Stimulated activated CD4-positive, alpha-beta T cell treated with anti-CD3 and anti-CD28 coated beads, TNF-alpha, amount 100 ng/mL, for 1 hour (primary cell): ENCODE measurements at places on chromosomes 16 and 17.

- DNase-seq: no peak
Observed at GRCh38 chr17:9974448-9975381, 69.6 kb upstream of the RCVRN start.

- DNase-seq: no peak
Observed at GRCh38 chr16:86505899-86506864, 4.1 kb upstream of the FOXF1 start.

- no peak for DNase-seq
Observed at GRCh38 chr17:58004060-58004459, 3.0 kb downstream of the SRSF1 start.

- DNase-seq: no peak
Observed at GRCh38 chr16:88384222-88385111, 1.7 kb downstream of the ZNF469 start.

DNA sequence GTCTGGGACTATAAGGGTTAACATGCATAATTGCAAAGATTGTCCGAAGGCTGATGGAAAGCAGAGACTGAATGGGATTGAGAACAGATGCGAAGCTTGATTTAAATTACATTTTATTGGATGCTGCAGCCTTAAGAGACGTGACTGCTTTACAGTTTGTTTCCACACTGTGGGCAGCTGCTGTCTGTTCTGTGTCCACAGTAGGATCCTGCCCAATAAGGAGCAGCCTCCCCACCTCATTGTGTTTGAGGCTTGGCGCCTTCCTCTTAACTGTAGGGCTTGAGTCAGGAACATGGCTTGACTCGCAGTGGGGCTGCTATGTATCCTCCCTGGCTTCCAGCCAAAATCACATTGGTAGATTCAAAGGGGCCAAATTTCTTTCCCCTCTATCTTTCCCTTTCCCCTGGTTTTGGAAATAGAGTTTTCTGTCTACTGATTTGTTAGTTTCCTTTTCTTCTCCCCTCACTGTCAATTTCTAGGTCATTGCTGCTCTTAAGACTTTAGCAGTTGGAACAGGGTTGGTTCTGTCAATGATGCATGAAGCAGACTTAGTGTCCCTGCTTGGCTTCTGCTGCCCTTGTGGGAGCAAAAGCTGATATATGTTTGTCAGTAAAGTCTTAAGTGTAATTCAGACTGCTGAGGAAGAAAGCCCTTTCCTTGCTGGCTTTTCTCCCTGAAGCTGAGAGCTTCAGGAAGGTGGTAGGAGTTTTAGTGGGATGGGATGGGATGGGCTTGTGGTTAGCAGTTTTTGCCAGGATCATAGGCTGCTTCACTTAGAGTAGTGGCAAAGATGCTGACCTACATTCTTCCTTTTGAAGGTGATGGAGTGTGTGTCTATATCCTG is 5.0 kb upstream of the RARA start:
- DNase-seq: no peak

DNA sequence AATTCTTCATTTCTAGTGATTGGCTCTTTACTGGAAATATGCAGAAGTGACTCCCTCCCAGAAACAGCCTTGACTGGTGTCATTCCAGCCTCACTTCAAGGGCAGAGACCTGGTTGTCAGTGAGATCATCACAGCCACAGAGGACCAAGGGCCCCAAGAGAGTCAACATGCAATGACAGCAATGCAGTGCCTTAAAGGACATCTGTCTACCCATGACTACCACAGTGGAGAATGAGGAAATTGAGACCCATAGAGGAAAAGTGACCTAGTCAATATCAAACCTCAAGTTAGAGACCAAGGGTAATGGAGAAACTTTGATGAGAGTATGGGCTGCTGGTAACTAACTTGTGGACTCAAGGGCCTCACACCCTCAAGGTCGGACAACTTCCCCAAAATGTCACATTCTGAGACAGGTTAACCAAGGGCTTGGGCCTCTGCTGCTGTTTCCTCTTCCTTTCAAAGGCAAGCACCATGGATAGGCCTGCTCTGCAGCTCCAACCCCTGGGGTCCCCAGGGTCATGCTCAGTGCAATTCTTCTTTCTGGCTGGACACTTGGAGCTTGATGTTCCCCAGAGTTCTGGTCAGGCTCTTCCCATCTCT is 11.3 kb downstream of the NOG start:
- DNase-seq: no peak

DNA sequence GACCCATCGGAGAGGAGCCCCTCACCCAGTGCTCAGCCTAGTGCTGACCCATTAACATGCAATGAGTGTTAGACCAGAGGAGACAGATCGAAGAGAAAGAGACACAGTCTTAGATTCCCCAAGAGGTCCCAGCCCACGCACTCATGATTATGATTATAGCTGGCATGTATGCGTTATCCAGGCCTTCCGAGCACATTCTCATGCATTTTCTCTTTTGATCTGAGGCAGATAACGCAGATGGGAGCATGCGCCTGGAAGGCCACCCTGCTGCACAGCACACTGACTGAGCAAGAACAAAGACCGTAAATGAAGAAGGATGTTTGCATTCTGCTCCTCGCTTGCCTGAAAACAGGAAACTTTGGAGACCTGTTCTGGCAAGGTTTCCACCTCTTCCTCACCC is 232.7 kb downstream of the SOX9 start:
- no peak for DNase-seq
